ENCODE measurements at places on chromosomes 2 and 18.

GRCh38 chr18:36465970-36466369 lies 168.5 kb downstream of the FHOD3 start:
- no peak for DNase-seq

DNA sequence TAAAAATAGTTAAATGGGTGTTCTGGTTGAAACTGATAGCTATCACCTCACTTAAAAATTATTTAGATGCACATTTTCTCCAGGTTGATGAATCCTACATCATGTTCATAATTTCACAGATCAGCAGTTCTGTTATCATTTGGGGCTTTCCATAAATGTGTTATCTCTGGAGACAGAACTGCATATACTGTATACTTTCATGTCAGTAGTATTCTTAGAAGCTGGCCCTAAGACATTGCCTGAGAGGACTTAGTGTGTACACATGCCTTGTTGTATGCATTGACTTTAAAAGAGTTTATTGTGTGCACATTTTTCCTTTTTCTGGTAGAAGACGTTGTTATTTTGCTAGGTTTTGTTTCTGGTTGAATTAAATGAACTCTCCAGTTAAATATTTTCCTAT lies 41.0 kb downstream of the PIK3C3 start:
- no peak for DNase-seq

DNA sequence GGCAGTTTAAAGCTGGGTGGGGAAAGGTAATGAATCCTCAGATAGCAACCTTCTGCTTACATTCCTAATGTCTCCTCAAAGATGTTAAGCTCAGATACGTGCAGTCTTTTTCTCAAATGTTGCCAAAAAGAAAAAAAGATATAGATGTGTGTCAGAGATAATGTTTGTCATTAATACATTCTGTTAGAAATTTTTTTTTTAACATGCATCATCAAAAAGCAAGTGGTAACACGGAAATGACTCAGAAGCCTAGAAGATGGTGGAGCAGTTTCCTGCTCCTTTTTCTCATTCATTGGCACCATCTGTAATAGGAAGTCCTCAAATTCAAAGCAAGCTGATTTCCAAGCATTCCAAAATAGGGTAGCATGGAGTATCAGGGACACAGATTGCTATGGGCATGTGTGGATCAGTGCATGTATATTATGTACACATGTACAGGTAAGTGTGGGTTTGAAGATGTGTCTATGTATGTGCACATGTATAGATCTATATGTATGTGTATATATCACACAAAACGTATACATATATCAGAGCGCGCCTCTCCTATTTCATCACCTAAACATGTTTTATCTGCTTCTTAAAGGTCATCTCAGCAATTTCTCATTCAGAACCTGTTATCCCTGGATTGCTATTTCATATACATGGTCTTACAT lies 79.9 kb upstream of the ITGB6 start:
- no peak for DNase-seq

- no peak for DNase-seq
Measured at GRCh38 chr2:238031751-238032150, 29.1 kb upstream of the SCLY start.

DNA sequence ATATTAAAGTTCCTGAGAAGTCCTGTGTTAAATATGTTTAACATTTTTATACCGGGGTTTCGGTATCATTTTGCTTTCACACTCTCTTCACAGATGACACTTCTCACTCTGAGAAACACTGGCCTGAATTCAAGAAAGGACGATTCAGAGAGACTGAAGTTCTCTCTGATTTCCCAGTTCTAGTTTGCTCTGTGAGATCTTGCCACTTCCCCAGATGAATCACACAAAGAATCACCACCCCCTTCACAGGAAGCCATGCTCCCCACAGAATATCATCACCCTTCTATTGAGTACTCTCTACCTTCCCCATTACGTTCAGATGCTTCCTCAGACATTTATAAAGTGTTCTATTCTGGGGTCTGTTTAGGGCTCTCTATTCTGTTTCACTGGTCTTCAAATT lies 16.1 kb upstream of the CD207 start:
- no peak for DNase-seq

DNA sequence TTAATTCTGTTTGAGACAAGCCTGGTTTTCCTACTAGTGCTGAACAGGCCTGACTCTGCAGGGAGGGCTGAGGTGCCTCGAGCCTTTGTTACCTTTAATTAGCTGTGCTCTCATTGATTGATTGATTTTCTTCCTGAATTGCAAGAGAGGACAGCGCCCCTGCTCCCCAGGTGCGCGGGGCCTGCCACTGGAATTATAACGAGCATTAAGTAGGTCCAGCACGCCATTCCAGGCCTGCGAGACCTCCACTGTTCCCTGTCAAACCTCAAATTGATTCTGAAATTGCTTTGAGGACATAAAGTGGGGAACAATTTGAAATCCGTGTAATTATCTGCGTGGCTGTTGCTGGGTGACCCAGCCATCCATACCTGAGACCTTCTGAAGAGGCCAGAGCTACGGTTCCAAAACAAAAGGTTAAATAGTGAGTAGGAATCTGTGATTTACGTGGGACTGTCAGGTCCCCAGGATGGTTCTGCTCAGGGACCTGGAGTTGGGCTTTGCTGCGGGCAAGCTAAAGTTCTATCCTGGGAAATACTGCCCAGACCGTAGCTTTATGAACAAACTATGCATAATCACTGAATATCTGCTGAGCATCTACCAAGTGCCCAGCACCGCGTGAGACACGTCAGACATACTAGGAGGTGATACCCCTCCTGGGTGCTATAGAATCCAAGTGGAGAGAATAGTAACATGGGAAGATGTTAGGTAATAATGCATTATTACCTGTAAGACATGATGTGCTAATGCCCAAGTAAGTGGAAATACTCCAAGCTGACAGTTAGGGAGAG lies 104.1 kb downstream of the ZBTB7C start:
- DNase-seq: no peak

GRCh38 chr2:144006139-144006538 lies 513.8 kb downstream of the ZEB2 start:
- DNase-seq: no peak

DNA sequence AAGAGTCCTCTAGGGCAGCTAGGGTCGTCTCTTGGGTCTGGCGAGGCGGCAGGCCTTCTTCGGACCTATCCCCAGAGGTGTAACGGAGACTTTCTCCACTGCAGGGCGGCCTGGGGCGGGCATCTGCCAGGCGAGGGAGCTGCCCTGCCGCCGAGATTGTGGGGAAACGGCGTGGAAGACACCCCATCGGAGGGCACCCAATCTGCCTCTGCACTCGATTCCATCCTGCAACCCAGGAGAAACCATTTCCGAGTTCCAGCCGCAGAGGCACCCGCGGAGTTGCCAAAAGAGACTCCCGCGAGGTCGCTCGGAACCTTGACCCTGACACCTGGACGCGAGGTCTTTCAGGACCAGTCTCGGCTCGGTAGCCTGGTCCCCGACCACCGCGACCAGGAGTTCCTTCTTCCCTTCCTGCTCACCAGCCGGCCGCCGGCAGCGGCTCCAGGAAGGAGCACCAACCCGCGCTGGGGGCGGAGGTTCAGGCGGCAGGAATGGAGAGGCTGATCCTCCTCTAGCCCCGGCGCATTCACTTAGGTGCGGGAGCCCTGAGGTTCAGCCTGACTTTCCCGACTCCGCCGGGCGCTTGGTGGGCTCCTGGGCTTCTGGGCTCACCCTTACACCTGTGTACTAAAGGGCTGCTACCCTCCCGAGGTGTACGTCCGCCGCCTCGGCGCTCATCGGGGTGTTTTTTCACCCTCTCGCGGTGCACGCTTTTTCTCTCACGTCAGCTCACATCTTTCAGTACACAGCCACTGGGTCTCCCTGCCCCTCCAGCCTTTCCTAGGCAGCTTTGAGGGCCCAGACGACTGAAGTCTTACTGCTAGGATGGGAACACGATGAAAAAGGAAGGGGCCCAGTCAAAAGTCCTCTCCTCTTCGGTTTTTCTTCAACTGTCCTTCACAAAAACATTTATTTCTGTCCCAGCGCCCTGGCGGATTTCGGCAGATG lies 8.1 kb downstream of the SIX2 start:
- no peak for DNase-seq

DNA sequence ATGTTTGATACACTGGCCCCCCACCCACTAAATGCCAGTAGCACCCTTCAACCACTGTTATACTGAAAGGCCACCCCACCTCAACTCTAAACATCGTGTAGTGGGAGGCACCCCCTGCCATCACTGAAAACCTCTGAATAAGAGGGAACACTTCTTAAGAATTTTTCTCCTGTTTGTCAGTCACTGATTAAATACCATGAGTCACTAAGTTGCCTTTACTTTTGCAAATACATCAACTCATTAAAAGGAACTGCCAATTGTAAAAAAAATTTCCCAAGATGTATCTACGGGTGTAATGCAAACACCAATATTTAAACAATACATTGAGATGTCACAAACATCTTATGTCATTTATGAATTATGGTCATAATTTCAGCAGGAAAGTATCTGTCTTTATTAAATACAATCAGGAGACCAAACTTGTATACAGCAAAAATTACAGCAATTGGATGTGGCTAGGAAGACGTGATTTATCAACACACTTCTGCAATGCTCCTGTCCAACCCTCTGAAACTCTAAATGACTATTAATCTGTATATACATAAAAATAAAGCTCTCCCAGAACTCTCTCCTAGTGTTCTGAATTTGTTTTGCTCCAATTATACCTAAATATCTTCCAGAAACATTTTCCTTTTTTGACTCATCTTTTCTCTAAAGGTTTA lies 144.1 kb upstream of the STK17B start:
- no peak for DNase-seq

GRCh38 chr2:24189551-24189950 lies 14.7 kb downstream of the FAM228A start:
- no peak for DNase-seq

DNA sequence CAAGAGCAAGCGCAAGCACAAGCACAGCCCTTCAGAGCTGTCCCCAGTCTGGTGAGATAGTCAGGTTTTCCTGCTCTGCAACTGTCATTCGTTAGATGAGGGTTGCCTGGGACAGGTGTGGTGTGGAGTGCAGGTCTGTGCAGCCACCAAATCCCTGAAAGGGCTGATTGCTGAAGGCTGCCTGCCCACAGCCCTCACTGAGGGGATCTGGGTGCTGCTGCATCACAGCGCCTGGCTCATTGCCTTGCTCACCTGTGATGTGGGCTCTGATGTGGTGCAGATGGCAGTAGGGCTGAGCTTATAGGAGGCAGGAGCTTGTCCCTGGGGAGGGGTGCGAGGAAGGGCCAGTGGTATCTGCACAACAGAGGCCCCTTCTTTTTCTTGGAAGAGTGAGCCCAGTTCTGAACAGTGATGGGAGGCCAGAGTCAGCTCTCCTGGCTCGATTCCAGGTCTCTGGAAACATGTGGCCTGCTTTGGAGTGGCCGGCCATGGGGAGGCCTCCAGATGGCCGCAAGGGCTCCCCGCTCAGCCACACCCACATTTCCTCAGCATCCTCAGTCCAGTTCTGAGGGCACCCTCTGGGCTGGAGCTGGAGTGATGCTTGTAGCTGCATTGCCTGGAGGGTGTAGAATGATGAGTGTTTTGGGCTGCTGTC lies 11.4 kb downstream of the UBE2F start:
- no peak for DNase-seq

DNA sequence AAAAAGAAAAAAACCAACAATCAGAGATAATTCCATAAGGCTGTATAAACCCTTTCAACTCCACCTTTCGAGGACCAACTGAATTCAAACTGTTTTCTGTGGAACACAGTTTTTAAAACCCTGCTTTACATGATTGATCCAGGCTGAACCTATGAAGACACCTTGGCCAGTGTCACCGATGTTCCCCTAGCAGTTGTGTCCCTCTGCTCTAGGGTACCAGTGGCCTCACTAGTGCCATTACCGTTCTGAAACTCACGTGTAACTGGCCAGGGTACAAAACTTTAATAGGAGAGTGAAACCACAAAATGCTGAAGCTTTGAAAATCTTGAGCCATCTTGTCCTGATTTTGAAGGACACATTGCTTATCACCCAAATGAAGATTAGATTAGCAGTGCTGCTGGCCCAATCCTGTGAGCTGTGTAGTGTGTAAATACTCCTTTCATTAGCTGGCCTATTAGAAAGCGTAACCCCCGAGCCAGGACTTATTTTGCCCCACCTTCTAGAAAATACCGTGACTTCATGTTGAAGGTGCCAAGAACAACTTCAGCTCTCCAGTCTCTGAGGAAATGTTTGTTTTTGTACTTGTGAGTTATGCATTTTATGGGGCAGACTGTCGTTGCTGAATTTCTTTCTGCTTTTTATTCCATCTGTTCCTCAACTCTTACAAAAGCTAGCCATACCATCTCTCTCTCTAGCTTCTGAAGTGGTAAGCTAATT lies 147.8 kb upstream of the MAP3K20 start:
- DNase-seq: no peak

DNA sequence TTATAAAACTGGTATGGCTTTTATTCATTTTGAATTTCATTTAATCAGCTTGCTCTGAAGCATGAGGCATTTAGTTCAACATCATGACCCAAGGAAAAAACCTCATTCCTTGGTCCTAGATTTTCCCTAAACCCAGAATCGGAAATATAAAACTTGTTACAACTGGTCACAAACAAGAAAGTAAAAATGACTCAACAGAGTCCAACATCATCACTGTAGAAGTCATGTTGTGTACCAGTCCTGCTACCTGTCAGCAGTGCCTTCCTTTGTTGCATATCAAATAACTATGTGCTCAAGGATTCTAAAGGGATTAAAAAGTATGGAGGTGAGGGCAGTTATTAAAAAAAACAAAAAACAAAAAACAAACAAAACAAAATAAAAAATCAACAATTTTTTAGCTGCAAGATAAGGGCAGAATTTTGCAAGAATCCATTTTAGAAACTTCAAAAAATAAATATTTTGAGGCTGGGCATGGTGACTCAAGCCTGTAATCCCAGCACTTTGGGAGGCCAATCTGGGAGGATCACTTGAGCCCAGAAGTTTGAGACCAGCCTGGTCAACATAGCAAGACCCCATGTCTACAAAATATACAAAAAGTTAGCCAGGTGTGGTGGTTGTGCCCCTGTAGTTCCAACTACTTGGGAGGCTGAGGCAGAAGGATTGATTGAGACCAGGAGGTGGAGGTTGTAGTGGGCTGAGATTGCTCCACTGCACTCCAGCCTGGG lies 18.4 kb downstream of the NCKAP1 start:
- no peak for DNase-seq

GRCh38 chr2:238183821-238184220 lies 19.7 kb downstream of the ILKAP start:
- no peak for DNase-seq

- no peak for DNase-seq
Measured at GRCh38 chr18:3411327-3411726, 38.6 kb upstream of the TGIF1 start.

GRCh38 chr2:12862541-12862940 lies 145.8 kb downstream of the TRIB2 start:
- no peak for DNase-seq

DNA sequence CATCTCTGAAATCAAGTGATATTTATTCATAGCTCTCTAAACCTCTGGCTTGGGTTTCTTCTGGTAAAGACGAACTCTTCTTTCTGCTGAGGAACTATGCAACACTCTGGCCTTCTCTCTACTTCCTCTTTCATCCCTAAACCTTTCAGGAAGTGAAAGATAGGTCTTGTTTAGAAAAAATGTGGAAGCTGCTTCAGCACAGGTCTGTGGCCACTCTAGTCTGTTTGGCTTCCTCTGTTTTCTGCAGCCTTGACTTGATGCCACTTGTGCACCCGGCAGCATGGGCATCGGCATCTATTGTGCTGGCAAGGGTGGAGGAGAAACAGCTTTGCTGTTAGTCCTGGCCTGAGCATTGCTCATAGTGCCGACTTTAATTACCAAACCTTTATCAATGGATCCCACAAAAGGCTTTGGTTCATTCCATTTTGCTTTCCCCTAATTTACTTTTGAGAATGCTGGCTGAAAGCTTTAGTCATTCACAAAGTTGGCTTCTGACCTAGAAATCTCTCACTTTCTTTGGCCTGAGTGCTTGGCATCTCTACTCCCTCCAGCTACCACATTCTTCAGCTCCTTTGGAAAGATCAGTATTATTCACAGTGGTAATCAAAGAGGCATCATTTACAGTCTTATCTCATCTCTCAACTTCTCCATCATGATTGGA lies 32.0 kb upstream of the GPR39 start:
- DNase-seq: no peak

All from stimulated activated CD8-positive, alpha-beta memory T cell treated with anti-CD3 and anti-CD28 coated beads, Interleukin-4, amount 100 ng/mL, for 1 hour (primary cell).